ENCODE measurements at places on chromosomes 12 and 14.

- DNase-seq = no peak
Observed at GRCh38 chr14:68598621-68599447, 194.0 kb downstream of the ZFP36L1 start.

GRCh38 chr12:114812858-114813761 is 129.1 kb upstream of the TBX3 start:
- peak; percentile 59 for DNase-seq

GRCh38 chr12:15910468-15910863 is 666 bp upstream of the DERA start:
- DNase-seq = no peak

DNA sequence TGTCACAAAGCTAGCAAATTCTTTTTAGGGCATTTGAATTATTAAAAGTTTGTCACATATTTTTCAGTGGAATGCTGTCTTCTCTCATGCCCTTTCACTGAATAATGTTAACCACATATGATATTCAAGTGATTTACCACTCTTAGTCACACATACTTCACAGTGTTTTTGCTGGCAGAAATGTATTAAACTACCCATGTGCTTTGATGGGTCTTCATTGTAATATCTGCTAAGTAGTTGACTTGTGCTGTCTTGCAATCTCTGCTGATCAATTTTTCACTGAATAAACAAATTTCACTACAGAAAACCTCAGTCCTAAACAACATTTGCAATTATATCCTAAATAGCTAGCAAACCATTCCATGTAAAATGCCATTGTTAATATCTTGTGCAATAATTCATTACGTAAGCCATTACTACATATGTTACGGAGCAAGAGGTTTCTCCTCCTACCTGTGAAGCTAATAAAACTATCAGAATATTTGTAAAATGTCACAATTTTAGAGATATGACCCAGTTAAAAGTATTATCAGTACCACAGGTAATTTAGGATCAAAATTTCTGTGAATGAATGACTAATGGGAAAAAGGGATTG is 64.6 kb upstream of the LMO3 start:
- DNase-seq = no peak

GRCh38 chr12:66033151-66033550 is 97.4 kb downstream of the LLPH start:
- no peak for DNase-seq

Data from neuronal stem cell (in vitro differentiated cells).